ENCODE measurements at places on chromosomes 5 and 9. TPM values are rescaled to one million over a fixed set of nuclear protein-coding genes. Genes with fewer than 3 reads are reported as not detected.

GRCh38 chr5:146644831-146645230 lies 128.8 kb upstream of the GPR151 start:
- no peak for DNase-seq

Gene CDX1
- total RNA-seq, result not detected

Gene TAF11L5
- total RNA-seq, result not detected

GRCh38 chr9:738209-738915 lies 103.1 kb upstream of the DMRT1 start:
- DNase-seq, result no peak

- DNase-seq, result no peak
These were observed 42.5 kb downstream of the STXBP1 start for GRCh38 chr9:127654619-127655018.

DNA sequence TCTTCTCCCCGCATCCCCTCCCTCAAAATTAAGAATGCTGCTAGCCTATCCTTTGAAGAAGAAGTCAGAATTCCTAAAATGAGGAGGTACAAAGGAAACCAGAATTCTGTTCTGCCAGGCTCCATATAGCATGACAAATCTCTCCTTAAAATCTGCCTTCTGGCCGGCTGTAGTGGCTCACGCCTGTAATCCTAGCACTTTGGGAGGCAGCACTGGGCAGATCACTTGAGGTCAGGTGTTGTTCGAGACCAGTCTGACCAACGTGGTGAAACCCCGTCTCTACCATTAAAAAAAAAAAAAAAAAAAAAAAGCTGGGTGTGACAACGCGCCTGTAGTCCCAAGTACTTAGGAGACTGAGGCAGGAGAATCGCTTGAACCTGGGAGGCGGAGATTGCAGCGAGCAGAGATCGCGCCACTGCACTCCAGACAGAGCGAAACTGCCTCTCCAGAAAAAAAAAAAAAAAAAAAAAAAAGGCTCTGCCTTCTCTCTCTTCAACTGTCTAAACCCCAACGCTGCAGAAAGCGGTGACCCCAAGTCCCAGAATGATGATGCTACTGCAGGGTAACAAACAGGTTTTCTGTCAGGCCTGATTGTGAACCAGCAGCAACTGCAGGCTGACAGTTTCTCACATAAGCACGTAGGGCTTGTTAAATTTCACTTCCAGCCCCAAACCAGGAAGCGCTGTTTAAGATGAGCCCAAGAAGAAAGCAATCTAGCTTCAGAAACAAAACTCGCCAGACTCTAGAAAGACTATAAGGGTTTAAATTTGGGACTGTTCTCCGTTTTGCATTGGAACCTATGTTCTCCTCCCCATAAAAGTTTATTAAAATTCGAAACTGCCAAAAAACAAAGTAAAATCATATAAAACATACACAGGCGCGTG lies 963 bp upstream of the CAST start:
- peak; percentile 27 for DNase-seq

GRCh38 chr9:116499986-116500871 lies 186.9 kb upstream of the TRIM32 start:
- DNase-seq, result no peak

Gene CDHR2
- not detected for total RNA-seq

GRCh38 chr5:103410172-103410571 lies 151.6 kb downstream of the MACIR start:
- no peak for DNase-seq

- peak; percentile 36 for DNase-seq
These were observed 108.3 kb downstream of the FAM174A start for GRCh38 chr5:100643473-100643872.

DNA sequence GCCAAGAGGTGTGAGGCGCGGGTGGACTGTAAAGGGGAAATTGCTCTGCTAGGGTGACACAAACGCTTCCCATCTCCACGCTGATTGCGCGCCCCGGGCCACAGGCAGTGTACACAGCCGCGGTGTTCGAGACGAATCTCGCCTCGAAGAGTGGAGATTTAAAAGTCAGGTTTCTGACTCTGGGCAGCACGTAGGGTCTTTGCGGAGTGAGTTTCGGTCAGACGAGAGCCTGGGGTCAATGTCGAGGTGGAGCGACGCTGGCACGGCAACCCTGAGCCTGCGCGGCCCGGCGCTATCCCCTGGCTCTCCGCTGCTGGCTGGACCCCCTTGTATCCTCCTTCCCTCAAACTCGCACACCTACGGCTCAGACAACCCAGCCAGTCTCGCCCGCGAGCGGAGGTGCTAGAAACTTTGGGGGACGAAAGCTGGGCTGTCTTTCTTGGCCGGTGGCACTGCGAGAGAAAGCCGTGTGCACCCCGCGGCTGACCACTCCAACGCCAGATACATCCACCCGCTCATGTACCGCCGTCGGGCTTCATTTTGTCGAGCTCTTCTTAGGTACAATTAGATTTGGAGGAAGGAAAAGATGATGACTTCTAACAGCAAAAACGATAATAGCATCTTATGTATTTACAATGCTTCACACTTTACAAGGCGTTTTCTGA lies 5.4 kb upstream of the FOXB2 start:
- no peak for DNase-seq
